T-helper 1 cell treated with Interleukin-12 subunit alpha and Interleukin-12 subunit beta and Interleukin-4 antibody, amounts not matched to agents 30 ng/mL and 1 ng/mL, for 36 hours (primary cell): ENCODE measurements at places on chromosomes 3 and 15. TPM values are rescaled to one million over a fixed set of nuclear protein-coding genes. Genes with fewer than 3 reads are reported as not detected.

C3orf20 gene
- 0.24 and 0.25 TPM in 2 replicates for total RNA-seq

MBNL1 gene
- 465 and 485 TPM in 2 replicates for total RNA-seq

PRKCD gene
- 27.5 and 29.5 TPM in 2 replicates for total RNA-seq

GOLGA8B gene
- total RNA-seq: 296 and 301 TPM in 2 replicates

ACKR2 gene
- 1.6 and 2.7 TPM in 2 replicates for total RNA-seq

RAD54L2 gene
- total RNA-seq: 38.9 and 41.3 TPM in 2 replicates

IL5RA gene
- not detected in 2 replicates for total RNA-seq
